ENCODE measurements at places on chromosomes 3 and 15.
A peak's percentile ranks its signal among the peaks of the same experiment; 100 is the strongest.

GRCh38 chr3:102297072-102297658 lies 137.7 kb upstream of the ZPLD1 start:
- DNase-seq = no peak

GRCh38 chr3:131786386-131786785 lies 248.4 kb downstream of the CPNE4 start:
- DNase-seq = no peak

- DNase-seq = no peak
These were observed 316.1 kb downstream of the TLE3 start for GRCh38 chr15:69781411-69782125.

GRCh38 chr15:36075333-36075732 lies 504.1 kb upstream of the CDIN1 start:
- peak; percentile 57 for DNase-seq

DNA sequence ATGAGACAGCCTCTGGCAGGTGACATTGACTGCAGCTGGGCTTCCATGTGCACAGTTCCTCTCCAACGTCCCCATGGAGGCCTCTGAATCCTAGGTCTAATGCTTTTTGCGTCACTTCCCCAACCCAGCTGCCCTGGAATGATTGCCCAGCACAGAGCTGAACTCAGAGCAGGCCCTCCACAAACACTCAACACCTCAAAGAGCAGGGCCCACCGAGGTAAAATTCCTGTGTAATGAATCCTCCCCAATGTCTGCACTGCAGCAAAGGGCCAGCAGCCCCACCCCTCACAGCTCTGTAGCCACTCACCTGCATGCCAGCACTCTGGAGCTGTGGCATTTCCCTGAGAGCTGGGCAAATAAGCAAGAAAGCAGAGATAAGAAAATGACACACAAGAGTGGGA lies 42.6 kb upstream of the DUSP7 start:
- DNase-seq = peak; percentile 13

DNA sequence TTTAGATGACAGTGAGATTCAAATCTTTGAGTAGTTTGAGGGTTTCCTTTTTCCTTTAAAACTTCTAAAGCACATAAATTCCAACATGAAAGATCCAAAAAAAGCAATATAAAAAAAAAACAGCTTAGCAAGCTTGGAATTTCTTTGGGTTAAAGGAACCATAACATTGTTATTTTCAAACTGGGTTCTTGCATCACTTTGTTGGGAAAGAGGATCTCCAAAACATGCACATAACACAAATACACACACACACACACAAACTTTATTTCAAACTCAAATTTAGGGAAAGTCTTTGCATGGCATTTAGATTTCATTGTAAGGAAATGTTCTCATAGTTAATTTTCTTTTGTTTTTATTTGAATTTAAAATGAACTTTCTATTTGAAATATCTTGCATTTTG lies 79.2 kb upstream of the COL8A1 start:
- DNase-seq = no peak

DNA sequence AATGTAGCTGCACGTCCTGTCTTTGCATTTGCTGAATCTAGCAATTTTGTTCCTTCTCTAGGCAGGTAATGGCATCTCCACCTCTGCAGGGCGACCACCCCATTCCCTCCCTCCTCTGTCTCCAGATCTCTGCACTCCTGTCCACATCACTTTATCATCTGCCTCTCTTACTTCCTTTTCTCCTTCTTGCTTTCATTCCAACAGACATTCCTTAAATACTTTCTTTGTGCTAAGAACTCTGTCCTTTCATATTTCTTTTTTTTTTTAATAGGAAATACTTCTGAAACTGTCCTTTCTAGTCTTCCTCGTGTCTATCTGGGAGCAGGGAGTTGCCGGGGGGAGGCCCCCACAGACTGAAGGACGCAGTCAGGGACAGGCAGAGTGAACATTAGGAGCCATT lies 7.2 kb downstream of the ITIH3 start:
- DNase-seq = peak; percentile 10

DNA sequence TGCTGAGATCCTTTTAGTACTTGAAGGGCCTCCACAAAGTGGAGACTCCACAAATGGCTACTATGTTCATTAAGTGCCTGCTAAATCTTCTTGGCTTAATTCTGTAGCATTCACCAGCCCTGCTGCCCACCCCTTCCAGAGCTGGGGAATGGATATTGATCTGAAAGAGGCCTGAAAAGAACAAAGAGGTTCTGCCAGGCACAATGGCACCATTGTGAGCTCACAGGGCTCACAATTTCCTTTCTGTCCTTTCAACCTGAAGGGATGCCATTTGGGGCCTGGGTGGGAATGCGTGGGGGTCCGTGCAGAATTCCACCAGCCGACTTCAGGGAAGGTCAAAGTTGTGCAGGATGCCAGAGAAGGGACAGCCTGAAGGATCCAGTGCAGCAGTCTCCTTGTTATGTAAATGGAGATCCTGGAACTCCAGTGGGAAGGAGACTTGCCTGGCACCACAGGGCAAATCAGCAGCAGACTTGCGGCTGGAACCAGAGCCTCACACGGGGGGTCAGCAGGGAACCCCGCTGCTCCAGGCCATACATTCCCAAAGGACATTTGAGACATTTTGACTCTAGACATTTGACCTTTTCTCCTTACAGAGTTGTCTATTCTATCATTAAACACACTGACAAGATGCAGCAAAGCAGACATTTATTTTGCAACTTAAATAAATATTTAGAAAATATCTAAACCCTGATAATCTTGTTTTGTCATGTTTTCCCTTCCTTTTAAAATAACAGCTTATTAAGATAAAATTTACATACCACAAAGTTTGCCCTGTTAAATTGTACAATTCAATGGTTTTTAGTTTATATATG lies 21.5 kb upstream of the MORF4L1 start:
- DNase-seq = no peak

DNA sequence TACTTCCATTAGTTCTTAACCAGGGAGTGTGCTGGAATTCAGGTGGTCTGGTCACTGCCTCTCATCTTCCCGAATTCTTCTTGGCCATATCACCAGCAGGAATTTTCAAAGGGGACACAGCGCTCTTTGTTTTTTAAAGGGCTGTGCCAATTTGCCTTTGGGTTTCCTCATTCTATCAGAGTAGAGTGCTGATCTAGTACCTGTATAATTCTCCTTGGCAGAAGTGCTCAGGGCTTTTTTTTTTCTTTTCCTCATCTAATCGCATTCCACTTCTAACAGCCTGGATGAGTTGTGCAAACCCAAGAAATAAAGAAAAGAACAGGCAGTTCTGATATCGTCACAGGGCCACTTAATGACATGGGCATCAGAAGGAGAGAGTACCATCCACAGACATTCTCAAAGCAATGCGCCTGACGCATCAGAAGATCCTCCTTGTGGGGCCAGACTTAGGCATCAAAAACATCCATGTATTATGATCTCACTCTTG lies 121.0 kb downstream of the ASB7 start:
- no peak for DNase-seq

DNA sequence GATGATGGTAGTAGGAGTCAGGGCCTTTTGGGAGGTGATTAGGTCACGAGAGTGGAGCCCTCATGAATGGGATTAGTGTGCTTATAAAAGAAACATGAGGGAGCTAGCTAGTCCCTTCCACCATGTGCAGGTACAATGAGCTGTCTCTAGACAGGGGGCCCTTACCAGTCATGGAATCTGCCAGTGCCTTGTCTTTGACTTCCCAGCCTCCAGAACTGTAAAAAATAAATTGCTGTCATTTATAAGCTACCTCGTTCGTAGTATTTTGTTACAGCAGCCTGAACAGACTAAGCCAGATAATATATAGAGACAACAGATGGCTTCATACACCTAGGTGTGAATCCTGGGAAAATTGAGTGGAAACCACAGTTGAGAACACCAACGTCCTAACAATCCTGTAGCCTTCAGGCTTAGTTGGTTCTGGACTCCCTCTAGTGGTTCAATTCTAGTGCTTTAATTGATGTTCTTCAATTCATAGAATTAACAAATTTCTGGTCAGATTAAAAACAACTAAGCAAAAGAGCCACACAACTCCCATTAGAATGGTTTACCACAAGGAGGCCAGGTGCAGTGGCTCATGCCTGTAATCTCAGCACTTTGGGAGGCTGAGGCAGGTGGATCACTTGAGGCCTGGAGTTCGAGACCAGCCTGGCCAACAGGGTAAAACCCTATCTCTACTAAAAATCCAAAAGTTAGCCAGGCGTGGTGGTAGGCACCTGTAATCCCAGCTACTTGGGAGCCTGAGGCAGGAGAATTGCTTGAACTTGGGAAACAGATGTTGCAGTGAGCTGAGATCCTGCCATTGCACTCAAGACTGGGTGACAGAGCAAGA lies 21.3 kb upstream of the GATM start:
- peak; percentile 81 for DNase-seq
